ENCODE measurements at places on chromosomes 1 and 21.

DNA sequence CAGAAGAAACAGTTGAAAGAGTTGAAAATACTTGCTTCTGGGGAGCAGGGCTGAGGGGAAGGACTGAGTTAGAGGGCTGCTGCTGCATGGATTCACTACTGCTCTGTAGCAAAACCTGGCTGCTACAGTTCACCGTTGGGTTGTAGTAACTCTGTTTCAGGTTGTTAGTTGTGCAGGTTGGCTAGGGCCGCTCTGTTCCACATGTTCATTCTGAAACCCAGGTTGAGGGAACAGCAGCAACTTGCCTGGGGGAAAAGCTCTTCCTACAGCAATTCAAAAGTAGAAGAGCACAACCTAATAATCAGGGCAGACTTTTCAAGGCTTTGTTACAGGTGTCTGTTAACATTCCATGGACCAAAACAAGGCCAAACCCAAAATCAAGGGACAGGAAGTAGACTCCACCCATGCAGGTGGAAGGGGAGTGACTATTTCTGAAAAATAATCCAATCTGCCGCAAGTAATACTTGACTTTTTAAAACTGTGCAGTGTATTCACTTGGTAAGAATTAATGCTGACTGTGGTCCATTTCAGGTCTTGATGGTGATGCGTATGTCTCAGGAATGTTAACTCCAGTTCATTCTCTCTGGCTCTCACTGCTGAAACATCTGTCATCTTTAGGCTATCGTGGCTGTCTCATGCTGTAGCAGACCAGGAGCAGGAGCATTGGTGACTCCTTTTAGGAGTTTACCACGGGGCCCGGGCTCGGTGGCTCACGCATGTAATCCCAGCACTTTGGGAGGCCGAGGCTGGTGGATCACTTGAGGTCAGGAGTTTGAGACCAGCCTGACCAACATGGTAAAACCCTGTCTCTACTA is 5.1 kb upstream of the PARK7 start:
- peak; percentile 77 for DNase-seq

DNA sequence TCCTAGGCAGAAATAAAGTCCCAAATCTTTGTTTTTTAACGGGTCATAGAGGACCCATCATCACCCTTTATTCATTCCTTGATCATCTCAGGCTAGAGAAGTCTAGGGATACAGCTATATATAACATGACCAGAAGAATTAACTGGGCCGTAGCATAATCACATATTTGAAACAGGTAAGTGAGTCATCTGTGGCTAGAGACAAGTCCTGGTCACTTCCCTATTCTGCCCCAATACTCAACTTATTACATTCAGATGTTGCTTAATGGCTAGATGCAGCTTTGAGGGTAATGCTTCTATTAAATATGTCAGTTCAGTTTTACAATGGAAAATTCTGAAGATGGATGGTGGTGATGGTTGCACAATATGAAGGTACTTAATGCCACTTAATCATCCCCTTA is 47.0 kb downstream of the EXO1 start:
- no peak for DNase-seq

DNA sequence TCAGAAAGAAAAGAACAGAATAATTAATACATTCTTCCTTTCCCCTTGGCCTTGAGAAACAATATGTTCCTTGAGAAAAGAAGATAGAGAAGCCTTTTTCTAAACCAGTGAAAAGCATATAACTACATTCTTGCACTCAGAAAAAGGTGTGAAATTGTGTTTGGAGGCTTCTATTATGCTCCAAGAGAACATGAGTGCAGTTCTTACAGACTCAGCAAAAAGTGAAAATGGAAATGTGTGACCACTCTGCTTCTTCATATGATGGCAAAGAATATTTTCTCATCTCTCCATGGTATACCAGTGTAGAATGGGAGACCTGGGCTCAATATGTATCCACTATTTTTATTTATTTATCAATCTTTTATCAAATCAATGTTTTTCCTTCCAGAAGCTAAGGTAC is 43.2 kb downstream of the ALG14 start:
- DNase-seq: no peak

- DNase-seq: peak; percentile 68
Measured at GRCh38 chr1:54052431-54052933, 522 bp downstream of the TMEM59 start.

DNA sequence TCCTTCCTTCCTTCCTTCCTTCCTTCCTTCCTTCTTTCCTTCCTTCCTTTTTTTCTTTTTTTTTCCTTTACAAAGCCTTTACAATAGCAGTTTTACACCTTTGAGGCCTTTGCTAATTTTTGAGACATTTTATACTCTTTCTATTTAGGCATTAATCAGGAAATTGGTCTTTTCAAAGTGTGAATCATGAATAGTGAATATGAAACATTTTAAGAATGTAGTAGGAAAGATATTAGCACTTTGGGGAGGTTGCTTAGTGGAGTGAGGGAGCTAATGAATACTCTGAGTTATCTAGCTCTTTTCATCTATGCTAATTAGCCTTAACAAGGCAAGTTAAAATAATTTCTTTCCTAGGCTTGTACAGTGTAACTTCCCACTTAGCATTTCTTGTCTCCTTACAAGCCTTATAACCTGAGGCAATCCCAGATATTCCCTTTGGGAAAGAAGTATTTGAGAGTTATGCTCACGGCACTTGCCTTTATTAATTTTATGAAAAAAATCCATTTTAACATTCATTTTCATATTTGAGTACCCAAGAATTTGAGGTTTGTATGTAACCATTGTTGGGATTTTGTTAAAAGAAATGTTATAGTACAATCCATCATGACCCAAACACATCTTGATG is 122.6 kb downstream of the NTNG1 start:
- DNase-seq: peak; percentile 15

GRCh38 chr1:57741521-57741920 is 317.7 kb upstream of the DAB1 start:
- no peak for DNase-seq

DNA sequence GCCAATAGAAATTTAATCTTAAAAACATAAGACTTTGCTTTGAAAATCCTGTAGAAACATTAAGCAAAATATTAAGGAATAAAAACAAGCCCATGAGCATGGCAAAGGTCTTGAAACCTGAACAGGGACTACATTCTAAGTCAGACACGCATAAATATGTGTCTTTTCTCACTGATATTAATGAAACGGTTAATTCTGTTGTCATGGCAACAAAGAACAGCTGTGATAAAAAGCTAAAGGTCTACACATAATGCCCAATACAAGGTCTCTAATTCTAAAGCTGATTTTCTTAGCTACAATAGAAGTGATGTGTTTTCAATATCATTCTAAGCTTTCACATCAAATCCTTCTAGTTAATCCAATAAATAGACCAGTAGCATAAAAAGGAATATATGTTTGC is 331.7 kb downstream of the PTBP2 start:
- DNase-seq: no peak

DNA sequence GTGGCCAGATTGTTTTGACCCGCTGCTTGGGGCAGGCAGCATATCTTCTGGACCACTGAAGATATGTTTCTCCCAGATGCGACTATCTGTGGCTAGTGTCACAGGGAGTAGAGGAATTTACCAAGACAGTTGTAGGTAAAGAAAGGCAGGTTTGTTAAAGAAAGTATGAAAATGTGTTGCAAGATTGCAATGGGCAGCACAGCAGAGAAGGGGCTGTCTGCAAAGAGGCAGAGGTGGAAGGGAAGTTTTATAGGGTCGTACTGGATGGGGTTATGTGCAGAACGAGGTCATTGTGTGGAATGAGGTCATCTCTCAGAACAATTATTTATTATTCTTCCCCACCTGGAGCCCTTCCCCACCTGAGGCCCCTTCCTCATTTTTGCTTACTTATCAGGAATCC is 15.0 kb upstream of the VAMP4 start:
- DNase-seq: no peak

DNA sequence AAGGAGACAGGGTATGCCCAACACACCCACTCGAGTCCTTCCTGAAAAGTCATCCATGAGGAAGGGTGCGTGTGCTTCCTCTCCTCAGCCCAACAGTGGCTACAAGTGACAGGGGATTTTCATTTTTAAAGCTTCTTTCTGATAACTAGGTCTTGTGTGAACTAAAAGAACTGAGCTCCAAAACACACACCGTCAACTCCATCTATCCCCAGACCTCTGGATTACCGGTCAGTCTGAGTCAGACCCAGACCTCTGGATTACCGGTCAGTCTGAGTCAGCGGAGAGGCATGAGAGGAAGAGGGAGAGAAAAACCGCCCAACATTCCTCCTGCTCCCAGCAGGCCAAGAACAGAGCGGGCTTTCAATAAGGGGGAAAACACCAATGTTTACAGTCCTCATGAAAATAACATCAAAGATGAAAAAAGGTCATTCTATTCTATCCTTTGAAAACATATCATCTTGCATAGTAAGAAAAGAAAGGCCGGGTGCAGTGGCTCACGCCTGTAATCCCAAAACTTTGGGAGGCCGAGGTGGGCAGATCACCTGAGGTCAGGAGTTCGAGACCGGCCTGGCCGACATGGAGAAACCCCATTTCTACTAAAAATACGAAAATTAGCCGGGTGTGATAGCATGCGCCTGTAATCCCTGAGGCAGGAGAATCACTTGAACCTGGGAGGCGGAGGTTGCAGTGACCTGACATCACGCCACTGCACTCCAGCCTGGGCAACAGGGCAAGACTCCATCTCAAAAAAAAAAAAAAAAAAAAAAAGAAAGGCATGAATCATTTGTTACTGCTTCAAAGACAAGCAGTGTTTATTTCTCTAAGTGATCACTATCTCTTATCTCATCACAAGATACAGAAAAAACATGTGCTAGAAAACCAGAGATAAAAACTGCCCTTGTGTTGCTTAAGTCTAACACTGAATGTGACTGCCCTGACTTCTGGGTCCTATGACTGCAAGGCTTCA is 3.4 kb downstream of the PTTG1IP start:
- peak; percentile 89 for DNase-seq

- DNase-seq: peak; percentile 67
Measured at GRCh38 chr1:9201401-9202239, 33.0 kb upstream of the H6PD start.

- DNase-seq: no peak
Measured at GRCh38 chr1:192418552-192419285, 101.9 kb downstream of the RGS21 start.

- no peak for DNase-seq
Measured at GRCh38 chr1:235483090-235483489, 21.2 kb downstream of the B3GALNT2 start.

DNA sequence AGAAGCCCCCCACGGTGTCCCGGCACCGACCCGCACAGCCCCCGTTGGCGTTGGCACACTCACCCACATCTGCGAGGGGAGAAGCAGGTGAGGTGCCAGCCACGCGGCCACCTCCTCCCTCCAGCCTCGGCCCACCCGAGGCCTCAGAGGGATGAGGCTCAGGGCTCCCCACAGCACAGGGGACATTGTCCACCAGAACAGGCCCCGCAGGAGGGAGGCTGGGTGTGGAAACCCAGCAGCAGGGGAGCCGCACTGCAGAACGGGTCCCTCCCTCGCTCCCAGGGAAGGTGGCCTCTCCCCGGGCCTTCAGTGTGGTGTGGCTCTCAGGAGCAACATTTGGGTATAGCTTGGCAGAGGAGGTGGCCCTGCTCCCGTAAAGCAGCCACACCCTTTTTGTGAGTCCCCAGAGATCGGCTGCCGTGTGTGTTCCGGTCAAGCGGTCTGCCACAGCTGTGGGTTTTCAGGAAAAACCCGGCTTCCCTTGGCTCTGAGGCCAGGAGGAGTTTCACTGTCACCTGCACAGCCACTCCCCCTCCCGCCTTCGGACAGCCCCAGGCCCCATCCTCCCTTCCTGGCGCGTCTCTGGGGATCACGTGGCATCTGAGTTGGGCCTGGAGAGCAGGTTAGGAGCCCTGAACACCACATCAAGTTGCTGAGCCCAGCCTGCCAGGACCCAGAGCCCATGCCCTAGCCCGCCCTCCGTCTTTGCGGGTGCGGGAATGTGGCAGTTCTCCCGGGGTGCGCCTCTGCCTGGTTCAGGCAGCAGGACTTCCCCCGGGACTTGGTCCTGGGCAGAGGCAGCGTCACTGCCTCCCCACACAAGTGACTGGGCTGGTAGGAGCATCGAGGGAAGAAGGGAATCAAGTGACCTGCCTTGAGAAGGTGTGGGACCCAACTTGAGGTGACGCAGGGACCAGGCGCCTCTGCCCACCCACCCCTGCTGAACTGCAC is 64.0 kb downstream of the MEGF6 start:
- no peak for DNase-seq

GRCh38 chr1:52544665-52545525 is 8.0 kb downstream of the TUT4 start:
- no peak for DNase-seq

DNA sequence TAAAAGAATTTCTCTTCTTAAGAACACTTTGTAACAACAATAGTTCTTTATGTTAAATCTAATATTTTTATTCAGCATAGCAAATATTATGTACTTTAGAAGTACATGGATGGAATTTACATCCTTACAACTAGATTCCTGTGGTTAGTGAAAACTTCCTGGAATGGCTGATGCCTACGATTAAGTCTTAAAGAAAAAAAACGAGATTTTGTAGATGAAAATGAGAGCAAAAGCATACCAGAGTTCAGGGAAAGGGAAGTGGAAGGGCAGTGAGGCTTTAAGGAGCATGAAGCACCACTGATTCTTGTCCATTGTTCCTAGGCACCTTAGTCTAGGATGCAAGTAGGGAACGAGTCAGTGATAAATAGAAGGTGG is 26.7 kb downstream of the CFH start:
- peak; percentile 80 for DNase-seq

GRCh38 chr1:61463220-61463619 is 261.7 kb downstream of the TM2D1 start:
- DNase-seq: no peak

DNA sequence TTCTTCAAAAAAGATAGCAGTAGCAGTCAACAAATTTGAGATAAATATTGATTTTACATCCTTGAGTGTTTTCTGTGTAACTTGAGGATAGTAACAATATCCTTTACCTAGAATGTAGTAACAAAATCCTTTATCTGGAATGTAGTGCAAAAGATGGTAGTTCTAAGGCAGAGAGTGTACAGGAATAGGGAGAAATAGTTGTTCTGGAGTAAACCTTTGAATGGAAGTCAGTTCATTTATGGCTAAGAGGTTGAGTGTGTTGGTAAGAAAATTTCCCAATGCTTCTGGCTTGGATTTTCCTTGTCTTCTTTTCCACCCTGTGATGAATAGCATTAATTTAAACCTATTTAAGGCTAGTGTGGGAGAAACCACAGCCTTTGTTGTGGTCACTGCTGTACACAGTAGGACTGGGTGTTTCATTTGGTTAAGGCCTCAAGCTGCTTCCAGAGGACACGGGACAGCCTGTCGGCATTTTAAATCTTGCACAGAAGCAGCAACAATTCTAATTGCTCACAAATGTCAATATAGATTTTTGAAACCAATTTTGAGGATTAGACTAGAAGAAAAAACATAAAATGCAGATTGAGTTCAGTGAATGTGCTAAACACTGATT is 11.3 kb downstream of the NFIA start:
- peak; percentile 40 for DNase-seq

- no peak for DNase-seq
Measured at GRCh38 chr1:36768486-36769178, 265.7 kb downstream of the GRIK3 start.

- DNase-seq: no peak
Measured at GRCh38 chr1:222736972-222737371, at the start of gene FAM177B. Gene FAM177B (plus strand): TSS chr1:222737202. CDS start chr1:222746546, 9,344 bp downstream.

GRCh38 chr1:223887747-223888418 is 42.1 kb upstream of the TP53BP2 start:
- peak; percentile 98 for DNase-seq

- peak; percentile 11 for DNase-seq
Measured at GRCh38 chr1:87799451-87799850, 470.8 kb downstream of the LMO4 start.
